ENCODE measurements at places on chromosomes 7 and 10. TPM values are rescaled to one million over a fixed set of nuclear protein-coding genes. Genes with fewer than 3 reads are reported as not detected.

The C10orf143 gene
- 1.0 TPM for total RNA-seq

The APBB1IP gene
- total RNA-seq: 1.6 TPM

The ASB15 gene
- not detected for total RNA-seq

The RBAK gene
- 6.0 TPM for total RNA-seq

The NPTX2 gene
- under 0.01 TPM for total RNA-seq

The PON3 gene
- total RNA-seq: under 0.01 TPM

The SRRM3 gene
- 0.94 TPM for total RNA-seq

The DDIT4 gene
- total RNA-seq: 361 TPM

All from bronchial smooth muscle cell (primary cell).